ENCODE measurements at places on chromosomes 5 and 9.

GRCh38 chr5:142869886-142870285 is 99.7 kb downstream of the ARHGAP26 start:
- no peak for DNase-seq

- no peak for DNase-seq
Measured at GRCh38 chr5:159833846-159834245, 82.4 kb upstream of the ADRA1B start.

- no peak for DNase-seq
Measured at GRCh38 chr9:549455-549997, 292.0 kb upstream of the DMRT1 start.

- DNase-seq, result no peak
Measured at GRCh38 chr5:76216748-76217147, 133.6 kb downstream of the SV2C start.

GRCh38 chr5:40619421-40619820 is 60.3 kb upstream of the PTGER4 start:
- no peak for DNase-seq

DNA sequence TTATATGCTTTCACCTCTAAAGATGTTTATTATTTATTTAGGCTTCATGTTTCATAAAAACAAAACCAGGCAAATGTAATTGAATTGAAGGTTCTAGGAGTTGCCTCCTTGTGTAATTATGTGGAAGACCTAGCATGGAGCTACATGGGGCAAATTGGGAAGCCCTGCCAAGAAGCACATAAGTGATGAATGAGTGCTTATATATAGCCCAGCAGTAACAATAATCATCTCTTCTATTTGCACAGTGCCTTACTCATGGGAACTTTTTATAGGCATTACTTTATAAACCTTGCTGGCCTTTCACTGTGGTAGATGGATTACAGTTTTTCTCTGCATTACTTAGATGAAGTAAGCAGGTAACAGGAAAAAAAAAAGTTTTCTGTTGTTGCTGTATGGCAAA is 40.0 kb upstream of the GRAMD2B start:
- DNase-seq, result no peak

DNA sequence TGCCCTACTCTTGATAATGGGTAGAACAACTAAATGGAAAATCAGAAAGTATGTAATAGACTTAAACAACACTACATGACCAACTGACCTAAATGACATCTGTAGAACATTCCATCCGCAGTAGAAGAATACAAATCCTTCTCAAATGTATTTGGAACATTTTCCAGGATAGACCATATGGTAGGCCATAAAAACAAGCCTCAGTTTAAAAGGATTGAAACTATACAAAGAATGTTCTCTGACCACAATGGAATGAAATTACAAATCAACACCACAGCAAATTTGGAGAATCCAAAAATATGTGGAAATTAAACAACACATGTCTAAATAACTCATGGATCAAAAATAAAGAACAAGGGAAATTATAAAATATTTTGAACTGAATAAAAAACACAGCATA is 189.2 kb downstream of the NDUFS4 start:
- no peak for DNase-seq

DNA sequence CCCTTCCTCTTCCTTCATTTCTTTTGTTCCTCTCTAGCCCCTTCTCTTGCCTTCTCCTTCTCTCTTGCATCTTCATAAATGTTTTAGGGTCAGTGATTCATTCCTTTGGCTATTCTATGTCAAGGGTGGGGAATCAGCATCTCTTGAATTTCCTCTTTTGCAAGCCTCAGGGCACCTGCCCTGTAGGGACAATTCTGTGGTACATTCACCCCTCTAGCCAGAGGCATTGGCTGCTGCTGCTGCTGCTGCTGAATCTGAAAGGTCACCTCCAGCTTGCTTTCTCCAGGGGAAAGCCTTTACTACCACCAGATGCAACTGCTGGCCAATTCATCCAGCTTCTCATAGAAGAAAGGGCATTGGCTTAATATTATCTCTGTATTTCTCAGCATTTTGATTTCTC is 87.3 kb downstream of the INSYN2B start:
- no peak for DNase-seq

DNA sequence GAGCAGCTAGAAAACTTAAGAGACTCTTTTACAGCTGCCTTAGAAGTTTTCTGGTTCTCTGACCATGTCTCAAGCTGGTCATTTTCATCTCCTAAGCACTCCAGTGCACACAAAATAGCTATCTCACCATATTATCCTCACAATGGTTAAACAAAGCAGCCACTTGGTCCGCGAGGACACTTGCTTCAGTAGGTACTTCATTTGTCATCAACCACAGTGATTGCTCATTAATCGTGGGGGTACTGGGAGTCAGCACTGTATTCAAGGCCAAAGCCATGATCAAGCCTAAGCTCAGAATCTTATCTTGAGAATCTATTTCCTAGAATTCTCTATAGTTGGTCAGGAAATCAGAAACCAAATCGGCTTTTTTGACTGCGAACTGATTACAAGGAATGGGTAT is 2.9 kb downstream of the ARL14EPL start:
- DNase-seq, result no peak

- DNase-seq, result no peak
Measured at GRCh38 chr9:112249277-112249676, 74.2 kb upstream of the SUSD1 start.

GRCh38 chr5:80147119-80147815 is 108.6 kb downstream of the SERINC5 start:
- DNase-seq, result no peak

DNA sequence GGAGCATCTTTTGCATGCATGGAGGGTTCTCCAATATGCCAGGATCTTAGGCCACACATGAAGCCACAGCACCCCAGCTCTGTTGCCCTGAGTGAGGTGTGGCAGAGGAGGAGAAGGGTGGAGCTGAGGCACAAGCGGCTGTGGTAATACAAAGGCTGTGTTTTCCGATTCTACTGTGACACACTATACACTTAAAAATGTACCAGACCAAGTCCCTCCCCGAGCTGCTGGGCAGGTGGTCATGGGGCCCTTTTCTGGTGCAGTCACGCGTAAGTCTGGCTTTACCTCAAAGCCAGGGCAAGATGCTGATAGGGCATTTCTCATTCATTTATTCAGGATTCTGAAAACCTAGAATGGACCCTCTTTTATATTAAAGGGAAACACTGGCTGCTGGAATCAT is 3.7 kb downstream of the ADGRV1 start:
- no peak for DNase-seq

GRCh38 chr5:173383711-173384110 is 55.5 kb upstream of the STC2 start:
- no peak for DNase-seq

- no peak for DNase-seq
Measured at GRCh38 chr9:127161081-127161624, 38.7 kb upstream of the ANGPTL2 start.

DNA sequence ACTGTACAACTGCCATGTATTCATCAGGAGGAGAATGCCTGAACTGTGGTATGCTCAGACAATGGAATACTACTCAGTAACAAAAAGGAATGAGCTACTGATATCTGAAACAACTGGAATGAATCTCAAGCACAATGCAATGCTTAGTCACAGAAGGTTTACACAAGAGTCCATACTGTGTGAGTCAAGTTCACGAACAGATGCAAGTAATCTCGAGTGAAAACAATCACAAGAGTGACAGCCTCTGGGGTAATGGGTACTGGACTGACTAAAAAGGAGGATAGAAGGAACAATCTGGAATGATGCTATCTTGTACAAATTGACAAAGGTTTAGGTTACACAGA is 19.5 kb upstream of the GOLGA1 start:
- no peak for DNase-seq
